Esophagus muscularis mucosa (tissue), 4 donors: ENCODE measurements at places on chromosomes 6 and 20.

DNA sequence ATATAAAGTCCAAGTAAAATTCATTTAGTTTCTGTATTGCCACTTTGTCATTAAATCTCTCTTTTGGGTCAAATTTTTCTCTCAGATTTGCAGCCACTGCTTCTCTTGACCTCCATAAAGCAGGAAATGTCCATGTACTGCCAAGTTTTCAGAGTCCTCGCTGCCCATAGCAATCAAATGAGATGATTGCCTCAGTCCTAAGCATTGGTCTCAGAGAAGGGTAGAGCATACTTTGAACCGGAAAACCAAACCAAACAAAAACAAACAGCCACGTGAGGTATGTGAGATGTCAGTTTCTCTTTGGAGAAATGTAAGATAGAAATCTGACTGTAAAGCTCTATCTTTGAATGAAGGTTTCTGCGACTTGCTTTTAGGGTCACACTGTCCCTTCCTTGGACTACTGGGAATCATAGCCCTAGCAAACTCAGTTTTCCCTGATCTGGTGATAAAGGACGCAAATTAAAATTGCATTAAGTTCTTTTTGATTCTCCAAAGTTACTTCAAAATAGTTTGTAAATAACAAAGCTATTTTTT lies 505.4 kb upstream of the CITED2 start:
- DNase-seq: no peak

DNA sequence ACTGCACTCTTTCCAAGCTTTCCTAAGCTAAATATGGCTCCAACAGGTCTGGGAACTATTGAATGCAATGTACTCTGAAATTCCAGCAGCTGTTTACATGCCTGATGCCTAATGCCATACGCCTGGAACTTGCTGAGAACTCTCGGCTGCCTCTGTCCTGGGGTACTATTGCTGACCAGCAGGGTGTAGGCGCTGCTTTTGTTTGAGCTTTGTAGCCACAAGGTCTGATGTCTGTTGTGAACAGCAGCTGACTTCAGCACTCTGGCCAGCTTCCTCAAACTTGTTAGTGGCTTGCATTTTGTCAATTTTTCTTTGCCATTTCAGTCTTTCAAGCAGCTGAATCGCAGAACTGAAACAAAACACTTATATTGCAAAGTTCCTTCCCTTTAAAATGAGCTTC lies 26.7 kb downstream of the SAYSD1 start:
- DNase-seq: peak; percentile 91

DNA sequence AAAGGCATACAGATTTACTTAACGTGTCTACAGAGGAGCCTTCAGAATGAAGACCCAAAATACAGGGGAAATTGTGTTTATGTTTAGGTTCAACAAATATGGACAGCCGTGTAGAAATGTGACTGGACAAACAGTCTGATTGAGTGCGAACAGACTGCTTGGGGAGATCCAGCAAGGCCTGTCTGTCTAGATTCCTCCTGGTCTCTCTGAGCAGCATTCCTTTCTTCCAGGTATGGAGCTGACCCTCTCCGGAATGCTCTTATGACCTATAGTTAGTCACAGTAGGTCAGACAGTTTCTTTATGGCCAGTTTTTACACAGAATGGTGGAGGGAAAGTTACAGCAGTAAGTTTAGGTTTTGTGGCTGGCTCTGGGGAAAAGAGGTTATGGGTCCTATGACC lies 9.0 kb downstream of the RIN2 start:
- no peak for DNase-seq

DNA sequence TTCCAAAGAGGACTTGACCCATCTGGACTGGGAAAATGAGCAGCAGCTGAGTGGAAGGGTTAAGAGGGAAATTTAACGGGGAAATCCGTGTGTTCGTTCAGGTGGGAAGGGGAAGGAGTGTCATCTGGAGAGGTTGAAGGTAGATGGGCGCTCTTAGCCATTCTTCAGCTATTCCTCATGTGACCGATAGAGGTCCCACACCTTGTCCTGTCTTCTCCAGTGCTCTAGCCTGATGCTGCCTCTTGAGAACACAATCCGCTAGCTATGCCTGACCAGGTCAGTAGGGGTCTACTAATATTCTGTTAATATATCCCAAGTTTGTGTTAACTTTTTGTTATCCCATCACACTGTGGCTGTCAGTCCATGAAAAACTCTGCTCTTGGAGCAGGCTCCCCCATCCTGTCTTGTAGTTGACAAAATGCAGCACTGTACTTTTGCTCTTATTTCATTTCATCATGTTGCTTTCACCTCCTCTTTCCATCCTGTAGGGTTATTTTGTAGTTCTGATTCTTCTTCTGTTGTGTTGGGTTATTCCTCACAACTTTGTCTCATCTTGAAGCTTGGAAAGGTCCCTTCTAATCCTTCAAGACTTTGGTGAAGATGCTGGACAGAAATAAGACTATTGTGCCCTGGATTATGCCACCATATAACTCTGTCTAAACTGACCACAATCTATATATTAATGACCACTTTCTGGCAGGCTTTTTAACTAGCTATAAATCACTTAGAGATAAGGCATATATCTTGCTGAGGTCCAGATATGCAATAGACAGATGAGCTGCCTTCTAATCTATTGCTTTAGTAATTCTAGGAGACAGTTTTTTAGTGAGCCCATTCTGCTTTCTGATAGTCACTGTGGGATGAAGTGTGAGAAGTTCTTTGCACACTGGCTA lies 123.4 kb upstream of the SUPT3H start:
- DNase-seq: no peak

- no peak for DNase-seq
These were observed 13.9 kb downstream of the SLA2 start for GRCh38 chr20:36632147-36632486.
